Hematopoietic multipotent progenitor cell treated with erythropoietin and hydrocortisone succinate and interleukin-3 and kit ligand, for 15 days (in vitro differentiated cells): ENCODE measurements at places on chromosomes 13 and 19.
A peak's percentile ranks its signal among the peaks of the same experiment; 100 is the strongest.

- DNase-seq: no peak
Measured at GRCh38 chr13:97388373-97388772, 45.6 kb upstream of the RAP2A start.

DNA sequence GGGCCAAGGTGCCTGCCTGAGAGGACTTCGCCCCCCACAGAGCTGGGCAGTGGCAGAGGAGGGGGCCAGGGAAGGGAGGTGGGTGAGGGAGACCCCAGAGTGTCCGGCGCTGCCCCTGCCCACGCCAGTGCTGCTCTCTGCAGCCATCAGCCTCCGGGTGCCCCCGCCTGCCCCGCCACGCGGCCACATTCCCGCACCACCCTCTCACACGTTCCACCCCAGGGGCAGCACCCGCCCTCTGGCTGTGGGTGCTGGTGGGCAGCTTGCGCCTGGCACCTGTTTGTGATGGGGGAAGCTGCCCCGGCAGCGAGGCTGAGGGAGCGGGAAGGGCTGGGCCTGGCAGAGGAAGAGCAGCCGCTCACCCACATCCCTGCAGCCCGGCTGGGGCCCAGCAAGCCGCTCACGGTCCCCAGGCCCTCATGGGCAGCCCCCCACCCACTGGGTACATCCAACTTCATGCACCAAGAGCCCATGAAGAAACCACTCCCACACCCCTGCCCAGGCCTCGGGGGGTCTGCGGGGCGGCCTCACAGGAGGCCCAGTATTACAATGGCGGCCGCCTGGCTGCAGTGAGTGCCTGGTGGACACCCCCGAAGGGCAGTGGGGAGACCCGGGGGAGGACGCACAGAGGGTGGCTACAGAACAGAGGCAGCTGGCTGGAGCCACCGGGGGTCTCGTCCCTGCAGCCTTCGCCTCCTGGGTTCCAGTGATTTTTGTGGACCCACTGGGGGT lies 14.0 kb downstream of the SBNO2 start:
- DNase-seq: no peak

DNA sequence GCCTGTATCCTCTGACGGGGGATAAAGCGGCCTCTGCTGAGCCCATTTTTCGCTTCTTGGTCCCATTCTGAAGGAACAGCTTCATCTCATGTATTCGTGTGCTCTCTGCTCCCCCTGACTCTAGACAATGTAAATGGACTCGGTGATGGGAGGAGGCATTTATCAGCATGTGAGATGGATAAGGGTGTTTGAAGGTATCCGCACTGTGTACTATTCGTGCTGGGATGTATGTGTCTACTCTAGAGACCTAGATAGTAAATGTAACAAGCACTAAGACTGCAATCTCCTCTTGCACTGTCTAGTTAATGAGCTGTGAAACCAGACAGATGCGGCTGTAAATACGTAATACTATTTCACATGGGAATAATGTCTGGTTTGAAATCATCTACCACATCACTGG lies 134.6 kb upstream of the ARGLU1 start:
- no peak for DNase-seq

- peak; percentile 73 for DNase-seq
Measured at GRCh38 chr19:16771618-16772017, 52.0 kb downstream of the NWD1 start.

- DNase-seq: no peak
Measured at GRCh38 chr13:82791035-82791434, 1091.2 kb downstream of the SLITRK1 start.

GRCh38 chr13:18991060-18991459 lies 190.6 kb downstream of the TUBA3C start:
- no peak for DNase-seq

DNA sequence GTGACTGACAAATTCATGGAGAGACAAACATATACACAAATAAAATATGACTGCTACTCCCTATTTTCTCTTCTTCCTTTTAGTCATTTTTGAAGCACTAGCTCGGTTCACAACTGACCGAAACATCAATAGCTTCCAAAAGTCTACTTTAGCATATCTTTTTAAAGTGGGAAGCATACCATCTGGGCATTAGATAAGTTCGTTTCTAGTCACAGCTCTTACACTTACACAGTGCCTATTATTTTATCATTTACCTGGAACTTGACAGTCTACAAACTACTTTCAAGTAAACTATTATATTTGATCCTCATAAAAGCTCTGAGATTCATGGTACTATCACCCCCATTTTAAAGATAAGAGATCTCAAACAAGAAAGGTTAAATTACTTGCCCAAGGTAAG lies 458.5 kb downstream of the LMO7 start:
- no peak for DNase-seq

DNA sequence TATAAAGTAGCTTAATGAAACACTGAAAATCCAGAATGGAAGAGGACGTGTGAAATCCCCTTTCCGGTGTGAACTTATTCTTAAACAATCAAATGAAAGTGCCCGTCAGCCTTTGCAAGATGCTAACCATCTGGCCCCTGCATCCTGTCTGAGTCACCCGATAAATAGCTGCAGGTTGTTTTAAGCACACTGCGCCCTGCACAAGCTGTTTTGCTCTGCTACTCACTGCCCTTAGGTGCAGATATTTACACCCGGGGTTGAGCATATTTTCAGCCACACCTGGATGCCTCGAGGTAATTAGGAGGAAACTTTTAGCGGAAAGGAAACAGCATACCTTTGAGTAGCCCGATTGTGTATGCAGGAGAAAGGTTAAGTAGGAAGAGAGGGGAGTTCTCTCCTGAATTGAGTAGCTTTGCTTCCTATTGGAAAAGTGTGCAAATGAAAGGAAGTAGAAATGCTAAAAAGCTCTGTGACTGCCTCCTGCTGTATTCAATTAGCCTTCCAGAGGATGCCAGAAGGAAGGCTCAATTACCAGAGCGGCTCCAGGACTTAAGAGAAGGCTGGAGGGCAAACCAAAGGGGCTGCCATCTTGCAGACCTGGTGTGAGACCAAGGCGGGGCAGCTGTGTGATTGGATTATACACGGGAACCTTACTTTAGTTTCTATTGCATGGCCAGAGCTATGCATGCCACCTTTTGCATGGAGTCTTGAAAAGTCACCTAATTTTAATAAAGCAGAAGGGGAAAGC lies 42.5 kb downstream of the IRS2 start:
- DNase-seq: no peak

- no peak for DNase-seq
Measured at GRCh38 chr19:51103926-51104341, 4.3 kb downstream of the CTU1 start.

DNA sequence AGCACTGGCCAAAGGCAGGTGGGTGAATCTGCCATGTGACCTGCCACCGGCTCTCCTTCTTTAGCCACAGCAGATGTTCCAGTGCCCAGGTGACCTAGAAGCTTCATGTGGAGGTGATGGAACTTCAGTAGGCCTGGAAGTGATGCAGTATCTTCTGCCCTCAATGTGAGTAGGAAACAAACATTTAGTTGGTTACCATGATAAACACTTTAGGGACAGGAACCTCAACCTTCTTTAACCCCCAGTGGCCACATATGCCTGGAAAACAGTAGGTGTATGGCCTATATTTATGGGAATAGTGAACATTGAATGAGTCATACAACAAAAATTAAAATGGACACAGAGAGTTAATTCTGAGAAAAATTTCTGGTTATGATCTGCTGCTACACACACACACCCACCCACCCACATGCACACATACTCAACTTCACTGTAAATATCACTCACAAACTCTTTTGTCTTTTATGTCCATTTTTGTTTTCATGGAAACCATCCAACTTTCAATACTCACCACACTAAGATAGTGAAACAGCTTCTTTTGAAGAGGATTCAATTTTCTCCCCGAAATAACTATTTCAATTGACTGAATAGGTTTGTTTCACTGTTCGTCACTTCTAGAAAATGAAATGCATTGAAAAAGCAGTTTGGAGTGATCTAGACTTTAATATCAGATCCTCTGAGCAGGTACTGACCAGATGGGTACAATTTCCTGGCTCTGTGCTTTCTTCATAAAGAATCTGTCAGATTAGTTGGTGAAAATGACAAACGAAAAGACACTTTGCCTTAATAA lies 97.3 kb downstream of the STARD13 start:
- DNase-seq: no peak

- DNase-seq: no peak
Measured at GRCh38 chr19:2081873-2082810, 14.0 kb downstream of the MOB3A start.

DNA sequence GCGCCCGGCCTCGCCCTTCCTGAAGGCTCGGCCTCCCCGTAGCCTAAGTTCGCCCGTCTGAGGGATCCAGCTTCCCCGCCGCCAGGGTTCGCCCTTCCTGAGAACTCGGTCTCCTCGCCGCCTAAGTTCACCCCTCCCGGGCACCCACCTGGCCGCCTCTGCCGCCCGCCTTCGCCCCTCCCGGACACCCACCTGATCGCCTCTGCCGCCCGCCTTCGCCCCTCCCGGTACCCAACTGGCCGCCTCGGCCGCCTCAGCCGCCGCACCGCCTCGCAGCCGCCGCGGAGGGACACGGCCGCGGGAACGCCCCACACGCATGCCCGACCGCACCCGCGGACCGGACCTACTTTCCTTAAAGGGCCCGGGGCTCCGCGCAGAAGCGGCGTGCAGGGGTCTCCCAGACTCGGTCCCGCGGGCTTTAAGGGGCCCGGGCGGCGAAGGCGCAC lies at the start of gene MOB3A:
Gene MOB3A, minus strand, starts transcription at position 293 of the 446 bp plus-strand sequence. CDS start 17,766 bp downstream, outside the sequence.
- DNase-seq: peak; percentile 91
